ENCODE measurements at places on chromosomes 4 and X. TPM values are rescaled to one million over a fixed set of nuclear protein-coding genes. Genes with fewer than 3 reads are reported as not detected.

KCNIP4 gene
- not detected for total RNA-seq

YIPF7 gene
- total RNA-seq: not detected

IGFBP7 gene
- total RNA-seq: not detected

XK gene
- 0.22 TPM for total RNA-seq

- no peak for DNase-seq
Observed at GRCh38 chr4:6197433-6198174, 2.7 kb downstream of the JAKMIP1 start.

DNA sequence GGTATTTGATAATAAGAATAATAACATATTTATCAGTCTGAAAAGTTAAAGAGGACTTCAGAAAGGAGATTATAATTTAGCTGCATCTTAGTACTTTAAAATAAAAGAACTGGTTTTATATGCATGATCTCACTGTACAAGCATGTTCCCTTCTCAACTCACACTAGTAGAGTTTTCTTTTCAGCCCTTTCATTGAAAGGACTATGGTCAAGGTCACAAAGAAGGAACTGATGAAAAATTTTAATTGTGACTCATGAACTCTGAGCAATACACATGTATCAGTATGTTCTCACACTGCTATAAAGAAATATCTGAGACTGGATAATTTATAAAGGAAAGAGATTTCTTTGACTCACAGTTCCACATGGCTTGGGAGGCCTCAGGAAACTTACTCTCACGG lies 73.7 kb upstream of the NDST4 start:
- no peak for DNase-seq

GRCh38 chrX:46642145-46642544 lies 68.6 kb downstream of the CHST7 start:
- DNase-seq: no peak

- DNase-seq: no peak
Observed at GRCh38 chr4:87235020-87235671, 14.7 kb upstream of the KLHL8 start.

- no peak for DNase-seq
Observed at GRCh38 chrX:68880846-68881552, 52.2 kb downstream of the EFNB1 start.

GRCh38 chrX:67607466-67607865 lies 63.6 kb downstream of the AR start:
- DNase-seq: no peak

DNA sequence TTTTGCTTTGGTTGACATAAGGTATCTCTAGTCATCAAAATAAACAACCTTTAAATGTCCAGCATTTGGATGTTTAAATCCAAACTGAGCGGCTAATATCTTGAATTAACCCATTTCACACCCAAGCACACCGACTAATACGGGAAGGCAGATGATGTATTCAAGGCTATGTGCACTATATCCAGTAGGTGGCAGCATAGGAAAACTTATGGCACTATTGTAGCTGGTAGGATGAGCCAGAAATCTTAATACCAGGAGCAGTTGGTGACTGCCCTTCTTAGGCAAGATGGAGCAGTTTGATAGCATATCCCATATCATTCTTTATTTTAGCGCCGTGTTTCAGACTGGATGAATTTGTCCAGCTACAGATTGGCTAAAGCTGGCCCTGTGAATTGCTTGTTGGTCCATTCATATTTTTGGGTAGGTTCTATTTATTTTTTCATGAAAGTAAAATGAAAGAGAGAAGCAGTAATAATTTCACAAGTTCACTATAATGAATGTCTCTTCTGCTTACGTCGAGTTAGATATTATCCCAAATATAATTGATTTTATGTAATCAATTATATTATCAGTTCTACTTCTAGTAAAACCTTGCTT lies 24.4 kb downstream of the UCHL1 start:
- no peak for DNase-seq

GRCh38 chr4:11507920-11508319 lies 79.2 kb upstream of the HS3ST1 start:
- no peak for DNase-seq

DNA sequence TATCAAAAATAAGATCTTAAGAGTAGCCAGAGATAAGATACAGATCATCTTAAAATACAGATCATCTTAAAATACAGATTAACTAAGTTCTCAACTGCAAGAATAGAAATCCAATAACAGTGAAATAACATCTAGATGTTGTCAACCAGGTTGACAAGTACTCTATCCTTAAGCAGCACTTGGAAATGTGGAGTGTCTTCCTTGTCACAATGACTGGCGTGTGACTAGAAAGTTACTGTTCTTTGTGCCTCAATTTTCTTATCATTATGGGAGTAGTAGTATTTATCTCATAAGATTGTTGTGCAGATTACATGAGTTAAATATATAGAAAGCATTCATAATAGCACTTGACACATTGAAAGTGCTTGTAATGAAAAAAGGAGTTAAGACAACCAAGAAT lies 25.8 kb upstream of the HPGDS start:
- DNase-seq: no peak

GRCh38 chrX:104854790-104855340 lies 288.9 kb downstream of the IL1RAPL2 start:
- DNase-seq: no peak

DNA sequence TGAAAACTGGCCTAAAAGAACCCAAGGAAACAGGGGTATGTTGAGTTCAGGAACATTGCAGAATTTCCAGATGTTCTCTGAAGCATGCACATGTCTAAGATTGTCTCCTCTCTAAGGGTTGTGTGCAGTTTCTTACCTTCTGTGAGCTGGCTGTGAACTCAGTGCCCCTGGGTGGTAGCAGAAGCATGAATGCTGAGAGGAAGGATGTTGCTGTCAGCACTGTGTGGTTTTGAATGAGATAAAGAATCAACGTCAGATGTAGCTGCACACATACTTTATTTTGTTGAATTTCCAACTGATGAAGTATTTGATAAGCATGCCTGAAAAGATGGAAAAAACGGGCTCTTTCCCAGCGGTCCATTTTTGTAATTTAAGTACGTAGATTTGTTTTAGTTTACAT lies 23.8 kb upstream of the CD38 start:
- peak; percentile 63 for DNase-seq

- DNase-seq: no peak
Observed at GRCh38 chr4:181870326-181870725, 372.9 kb upstream of the TENM3 start.

- DNase-seq: no peak
Observed at GRCh38 chr4:110632506-110633357, 9.9 kb upstream of the PITX2 start.

Data from CD8-positive, alpha-beta memory T cell (primary cell).